Amygdala (tissue), 56 donors: ENCODE measurements at places on chromosomes 3 and 15.
A peak's percentile ranks its signal among the peaks of the same experiment; 100 is the strongest.

DNA sequence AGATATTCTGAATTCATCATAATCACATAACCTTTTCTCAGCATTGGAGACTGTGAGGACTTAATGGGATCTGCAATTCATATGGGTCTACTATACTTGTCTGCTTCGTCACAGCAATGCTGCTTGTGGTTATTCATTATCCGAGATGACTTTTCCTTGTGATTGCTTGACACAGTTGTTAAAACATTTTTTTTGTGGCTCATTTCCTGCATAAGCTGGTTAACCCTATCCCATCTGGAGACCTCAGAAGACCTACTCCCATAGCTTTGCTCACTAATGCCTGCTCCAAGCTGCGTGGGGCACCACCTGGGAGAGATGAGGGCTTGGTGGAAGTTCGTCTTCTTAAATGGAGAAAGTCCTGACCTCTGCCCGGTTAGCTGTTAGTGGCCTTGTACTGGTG lies 360.8 kb downstream of the CHST2 start:
- no peak for DNase-seq

GRCh38 chr3:156772588-156773206 lies 53.5 kb upstream of the LEKR1 start:
- DNase-seq, result no peak

GRCh38 chr3:53324105-53324504 lies 23.2 kb downstream of the DCP1A start:
- no peak for DNase-seq

- DNase-seq, result no peak
Measured at GRCh38 chr3:126033051-126033745, 50.7 kb downstream of the SLC41A3 start.

- no peak for DNase-seq
Measured at GRCh38 chr15:50051811-50052419, 67.1 kb downstream of the ATP8B4 start.

DNA sequence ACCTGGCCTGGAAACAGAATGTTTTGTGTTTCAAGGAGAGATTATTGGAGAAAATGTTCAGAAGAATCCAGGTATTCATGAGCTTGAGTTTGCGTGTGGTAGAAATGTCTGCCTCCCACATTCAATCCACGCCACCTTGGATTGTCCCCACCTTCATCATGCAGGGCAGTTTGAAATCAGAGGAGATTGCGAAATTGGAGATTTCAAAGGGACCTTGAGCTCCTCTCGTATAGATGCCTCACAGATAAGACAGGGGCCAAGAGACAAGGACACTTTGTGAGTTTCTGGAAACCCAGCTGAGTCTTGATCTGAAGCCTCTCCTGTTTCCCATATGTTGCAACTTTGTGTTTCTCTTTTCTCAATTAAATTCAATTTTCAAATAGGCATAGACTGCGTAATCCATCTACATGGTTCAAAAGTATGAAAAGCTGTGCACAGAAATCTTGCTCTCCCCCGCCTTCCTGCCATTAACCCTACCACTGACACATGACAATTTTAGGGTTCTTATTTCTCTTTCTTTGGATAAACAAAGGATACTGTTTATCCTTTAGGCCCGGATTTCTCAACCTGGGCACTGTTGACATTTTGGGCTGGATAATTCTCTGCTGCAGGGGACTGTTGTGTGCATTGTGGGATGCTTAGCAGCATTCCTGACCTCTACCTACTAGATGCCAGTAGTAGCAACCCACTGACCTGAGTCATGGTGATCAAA lies 53.8 kb downstream of the CMTM8 start:
- no peak for DNase-seq

GRCh38 chr15:93913310-93913709 lies 318.1 kb upstream of the MCTP2 start:
- no peak for DNase-seq

- DNase-seq, result no peak
Measured at GRCh38 chr3:29334706-29335105, 53.8 kb downstream of the RBMS3 start.

DNA sequence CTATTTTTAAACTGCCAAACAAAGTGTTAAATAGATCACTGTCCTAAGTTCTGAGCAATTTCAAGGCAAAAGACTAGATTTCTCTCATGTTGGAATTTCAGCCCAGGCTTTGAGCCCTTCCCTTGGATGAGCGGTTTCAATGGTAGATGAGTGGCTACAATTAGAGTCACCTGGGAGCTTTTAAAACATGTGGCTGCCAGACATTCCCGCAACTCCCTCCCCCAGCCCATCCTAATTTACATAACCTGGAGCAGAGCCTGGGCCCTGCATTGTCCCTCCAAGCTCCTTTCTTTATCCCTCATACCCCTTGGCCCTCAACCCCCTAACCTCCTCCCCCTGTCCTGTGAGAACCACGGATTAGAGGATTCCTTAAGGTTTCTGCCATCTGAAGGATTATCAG lies 357.5 kb upstream of the UMPS start:
- no peak for DNase-seq

DNA sequence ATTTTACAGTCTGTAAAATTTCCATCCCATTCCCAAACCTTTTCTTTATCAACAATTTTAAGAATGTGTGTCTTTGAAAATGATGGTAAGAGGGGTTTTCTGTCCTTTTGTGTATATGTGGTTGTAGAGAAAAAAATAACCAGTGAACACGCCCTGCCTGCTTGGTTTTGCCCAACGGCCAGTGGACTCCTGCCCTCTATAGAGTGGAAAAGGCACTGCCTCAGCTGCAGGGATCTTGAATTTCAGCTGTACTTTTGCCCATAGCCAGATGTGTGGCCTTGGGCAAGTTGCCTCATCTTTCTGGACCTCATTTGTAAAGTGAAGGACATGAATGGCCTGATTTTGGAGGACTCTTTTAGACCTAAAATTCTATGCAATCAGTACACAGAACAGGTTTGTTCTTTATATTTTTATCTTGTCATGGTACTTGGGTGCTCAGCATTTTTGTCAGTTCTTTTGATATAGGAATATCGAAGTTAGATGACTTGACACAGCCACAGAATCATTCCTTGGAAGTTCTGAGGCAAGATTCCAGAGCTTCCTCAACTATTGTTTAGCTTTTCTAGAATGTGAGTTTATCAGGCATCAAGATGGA lies 81.0 kb downstream of the CLDN11 start:
- peak; percentile 28 for DNase-seq

DNA sequence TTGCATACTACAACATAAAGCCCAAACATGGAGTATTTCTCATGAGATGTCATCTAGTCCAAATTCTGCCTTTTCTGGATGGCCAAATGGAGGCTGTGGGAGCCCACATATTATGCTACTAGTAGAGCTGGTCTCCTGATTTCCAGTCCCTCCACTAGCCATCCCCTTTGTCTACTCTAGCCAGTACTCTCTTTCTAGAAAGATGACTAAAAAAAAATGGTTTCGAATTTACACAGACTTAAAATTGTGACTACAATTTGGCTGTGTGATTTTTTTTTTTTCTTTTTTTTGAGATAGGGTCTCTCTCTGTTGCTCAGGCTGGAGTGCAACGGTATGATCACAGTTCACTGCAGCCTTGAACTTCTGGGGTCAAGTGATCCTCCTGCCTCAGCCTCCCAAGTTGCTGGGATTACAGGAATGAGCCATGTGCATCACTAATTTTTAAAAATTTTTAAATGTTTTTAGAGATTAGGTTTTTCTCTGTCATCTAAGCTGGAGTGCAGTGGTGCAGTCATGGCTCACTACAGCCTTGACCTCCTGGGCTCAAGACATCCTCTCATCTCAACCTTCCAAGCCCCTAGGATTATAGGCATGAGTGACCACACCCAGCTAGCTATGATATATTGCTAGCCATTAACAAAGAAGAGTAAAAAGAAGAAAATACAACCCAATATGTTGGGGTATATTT lies 273.9 kb downstream of the ADAMTSL3 start:
- DNase-seq, result no peak

GRCh38 chr15:70447081-70447480 lies 316.3 kb downstream of the UACA start:
- DNase-seq, result no peak

GRCh38 chr3:124229836-124230235 lies 237.9 kb upstream of the ROPN1 start:
- DNase-seq, result no peak

GRCh38 chr15:93823971-93824913 lies 407.1 kb upstream of the MCTP2 start:
- no peak for DNase-seq

DNA sequence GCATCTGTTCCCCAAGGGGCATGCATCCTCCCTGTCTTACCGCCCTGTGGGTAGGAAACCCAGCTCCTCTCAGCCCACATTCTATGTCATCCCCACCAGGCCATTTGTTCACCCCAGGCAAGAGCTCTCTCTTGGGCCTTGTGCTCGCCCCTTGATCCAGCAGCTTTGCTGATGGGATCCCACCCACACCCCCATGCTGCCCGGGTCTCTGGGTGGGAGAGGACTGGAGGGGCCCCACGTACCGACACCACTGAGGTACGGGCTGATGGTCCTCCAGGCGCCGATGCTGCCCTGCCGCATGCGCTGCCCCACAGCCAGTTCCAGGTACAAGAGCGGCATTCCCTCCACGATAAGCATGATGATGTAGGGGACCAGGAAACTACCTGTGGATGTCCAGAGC lies 14.5 kb downstream of the SLC6A20 start:
- no peak for DNase-seq

GRCh38 chr15:73387507-73388255 lies 18.9 kb upstream of the HCN4 start:
- no peak for DNase-seq

DNA sequence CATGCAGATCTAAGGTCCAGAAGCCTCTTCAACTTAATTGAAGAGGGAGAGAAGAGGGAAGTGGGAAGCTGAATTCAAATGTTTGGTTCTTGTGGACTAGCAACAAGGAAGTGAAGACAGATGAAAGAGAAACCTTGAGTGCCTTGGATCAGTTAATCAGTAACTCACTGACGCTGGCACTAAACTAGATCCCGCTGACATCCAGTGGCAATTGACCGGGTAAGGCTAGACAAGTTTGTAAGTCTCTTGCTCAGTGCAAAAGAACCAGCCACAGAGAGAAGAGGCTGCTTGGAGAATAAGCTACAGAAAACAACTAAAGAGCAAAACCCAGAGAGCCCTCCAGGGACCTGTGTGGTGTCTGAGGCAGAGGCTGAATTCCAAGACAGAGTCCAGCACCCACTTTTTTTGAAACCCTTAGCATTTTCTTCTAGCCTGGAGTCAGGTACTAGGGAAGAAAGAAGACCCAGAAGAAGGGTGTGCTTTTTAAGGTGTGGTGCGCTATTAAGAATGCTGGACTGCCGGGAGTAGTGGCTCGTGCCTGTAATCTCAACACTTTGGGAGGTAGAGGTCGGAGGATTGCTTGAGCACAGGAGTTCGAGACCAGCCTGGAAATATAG lies 6.9 kb downstream of the PLCH1 start:
- DNase-seq, result no peak

DNA sequence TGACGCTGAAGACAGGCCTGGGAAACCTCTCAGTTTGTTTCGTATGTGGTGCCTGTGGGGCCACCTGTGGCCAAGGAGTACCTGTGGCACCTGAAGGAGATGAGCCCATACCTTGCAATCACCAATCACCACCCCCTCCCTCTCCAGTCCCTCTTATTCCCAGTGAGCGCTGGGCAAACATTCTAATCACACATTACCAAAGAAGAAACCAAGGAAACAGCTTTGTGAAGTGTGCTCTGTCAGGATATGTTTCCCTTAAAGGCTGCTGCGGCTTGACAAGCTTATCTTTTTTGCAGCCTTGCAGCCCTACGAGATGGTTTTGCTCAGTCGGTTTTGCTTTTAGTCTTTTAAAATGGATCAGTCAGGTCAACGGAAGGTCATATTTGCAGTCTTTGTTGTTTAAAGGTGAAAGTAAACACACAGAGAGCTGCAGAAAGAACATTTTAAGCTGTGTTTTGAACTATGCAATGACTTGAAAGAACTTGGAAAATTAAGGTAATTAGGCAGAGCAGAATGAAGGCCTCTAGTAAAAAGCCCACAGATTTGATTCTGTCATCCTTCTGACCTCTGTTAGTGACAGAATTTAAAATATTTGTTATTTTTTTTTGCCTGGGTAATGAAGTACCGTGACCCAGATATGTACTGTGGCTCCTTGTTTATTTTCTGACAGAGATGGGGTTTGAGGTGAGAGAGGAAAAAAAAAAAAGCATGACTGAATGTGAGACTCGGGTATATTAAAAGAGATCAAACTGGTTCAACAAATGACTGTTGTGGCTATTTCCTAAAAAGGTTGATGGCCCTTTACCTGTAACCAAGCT lies 461.4 kb downstream of the NSUN3 start:
- DNase-seq, result no peak

GRCh38 chr3:81302045-81302444 lies 459.4 kb downstream of the GBE1 start:
- DNase-seq, result no peak

GRCh38 chr3:150022381-150023238 lies 51.9 kb upstream of the PFN2 start:
- DNase-seq, result no peak

DNA sequence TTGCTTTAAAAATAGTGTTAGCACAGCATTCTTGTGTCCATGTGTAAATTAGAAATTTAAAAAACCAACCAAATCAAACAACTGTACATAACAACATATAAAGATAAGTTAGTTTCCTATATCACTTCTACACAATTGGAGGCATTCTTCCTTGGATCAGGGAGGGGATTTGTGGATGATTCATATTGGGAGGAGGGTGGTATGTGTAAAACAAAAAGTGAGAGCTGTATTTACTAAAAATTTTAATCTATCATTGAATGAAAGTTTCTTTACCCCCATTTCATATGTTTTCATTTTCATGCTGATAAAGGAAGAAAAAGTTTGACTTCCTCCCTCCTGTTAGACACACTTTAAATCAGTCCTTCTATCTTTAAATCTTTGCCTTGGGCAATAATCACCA lies 325.0 kb downstream of the SATB1 start:
- no peak for DNase-seq

GRCh38 chr15:44128443-44128842 lies 66.6 kb downstream of the FRMD5 start:
- no peak for DNase-seq

DNA sequence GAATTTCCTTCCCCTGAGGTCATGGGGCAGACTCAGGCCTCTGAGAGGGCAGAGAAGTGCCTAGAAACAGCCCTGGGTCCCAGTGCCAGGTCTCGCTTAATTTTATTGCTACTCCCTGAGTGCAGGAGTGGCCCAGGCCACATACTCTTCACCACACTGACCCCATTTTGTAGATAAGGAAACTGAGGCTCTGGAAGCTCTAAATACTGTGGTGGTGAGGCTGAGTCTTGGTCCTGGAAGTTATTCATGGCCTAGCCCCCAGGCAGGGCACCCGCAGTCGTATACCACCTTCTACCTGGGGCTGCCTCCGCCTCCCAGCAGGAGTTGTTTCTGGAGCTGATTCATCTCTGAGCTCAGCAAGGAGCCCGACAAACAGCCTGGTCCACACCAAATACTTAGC lies 9.8 kb downstream of the ATP2B2 start:
- DNase-seq, result no peak

DNA sequence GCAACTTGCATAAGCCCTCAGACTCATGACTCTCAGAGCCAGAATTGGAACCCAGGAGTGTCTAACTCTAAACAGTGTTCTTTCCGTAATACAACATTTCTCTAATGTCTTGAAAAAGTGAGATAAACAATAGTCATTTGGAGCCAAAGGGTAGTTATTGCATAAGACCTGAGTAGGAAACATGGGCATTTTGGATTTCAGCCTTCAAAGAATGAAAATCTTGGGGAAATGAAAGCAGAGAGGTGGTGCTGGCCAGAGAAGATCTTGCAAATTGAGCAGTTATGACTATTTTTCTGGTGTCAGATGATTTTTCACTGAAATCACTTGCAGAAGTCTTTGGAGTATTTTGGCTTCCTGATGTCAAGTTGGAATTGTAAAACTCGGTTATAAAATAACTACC lies 379.4 kb downstream of the DIPK2A start:
- DNase-seq, result no peak
